ENCODE measurements at places on chromosomes 11 and 22.

GRCh38 chr11:130727157-130728119 is 188.8 kb downstream of the SNX19 start:
- H3K27ac ChIP-seq: peak overlapping the region; percentile 85
- H3K27me3 ChIP-seq: no peaks in the 10 kb centered on the region
- no peak overlapping the region for H3K4me3 ChIP-seq
- DNase-seq: no peak
- H3K4me1 ChIP-seq: peaks cover 74% of the 10 kb centered on the region

- H3K27me3 ChIP-seq: no peaks in the 10 kb centered on the region
- H3K4me3 ChIP-seq: no peak overlapping the region
- H3K4me1 ChIP-seq: peaks cover 5% of the 10 kb centered on the region
- no peaks in the 10 kb centered on the region for H3K36me3 ChIP-seq
These were observed 132.4 kb upstream of the ZC3H12C start for GRCh38 chr11:109960831-109961230.

DNA sequence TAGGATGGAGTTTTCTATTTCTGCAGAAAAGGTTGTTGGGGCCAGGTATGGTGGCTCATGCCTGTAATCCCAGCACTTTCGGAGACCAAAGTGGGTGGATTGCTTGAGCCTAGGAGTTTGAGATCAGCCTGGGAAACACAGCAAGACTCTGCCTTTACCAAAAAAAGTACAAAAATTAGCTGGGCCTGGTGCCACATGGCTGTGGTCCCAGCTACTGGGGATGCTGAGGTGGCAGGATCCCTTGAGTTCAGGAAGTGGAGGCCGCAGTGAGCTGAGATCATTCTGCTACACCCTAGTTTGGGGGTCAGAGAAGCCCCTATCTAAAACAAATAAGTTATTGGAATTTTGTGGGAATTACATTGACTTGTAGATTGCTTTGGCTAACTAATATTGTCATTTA is 71.7 kb downstream of the FDX1 start:
- H3K27me3 ChIP-seq: peaks cover 38% of the 10 kb centered on the region
- H3K4me1 ChIP-seq: no peaks in the 10 kb centered on the region
- no peak overlapping the region for H3K4me3 ChIP-seq
- H3K36me3 ChIP-seq: no peaks in the 10 kb centered on the region

DNA sequence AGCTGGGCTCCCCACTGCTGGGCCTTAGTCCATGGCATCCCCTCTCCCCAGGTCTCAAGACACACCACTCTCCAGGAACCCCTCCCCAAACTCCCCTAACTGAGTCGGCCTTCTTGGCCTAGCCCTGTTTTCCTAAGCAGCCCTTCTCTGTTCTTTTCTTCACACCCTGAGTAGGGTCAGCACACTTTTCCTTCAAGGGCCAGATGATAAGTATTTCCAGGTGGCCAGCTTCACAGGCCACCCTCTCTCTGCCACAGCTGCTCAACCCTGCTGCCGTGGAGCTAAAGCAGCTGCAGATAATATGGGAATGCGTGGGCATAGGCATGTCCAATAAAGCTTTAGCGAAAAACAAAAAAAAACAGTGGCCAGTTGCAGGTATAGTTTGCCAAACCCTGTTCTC is 24.1 kb downstream of the DGCR2 start:
- no peak for DNase-seq
- peaks cover 6% of the 10 kb centered on the region for H3K36me3 ChIP-seq
- no peaks in the 10 kb centered on the region for H3K27me3 ChIP-seq

DNA sequence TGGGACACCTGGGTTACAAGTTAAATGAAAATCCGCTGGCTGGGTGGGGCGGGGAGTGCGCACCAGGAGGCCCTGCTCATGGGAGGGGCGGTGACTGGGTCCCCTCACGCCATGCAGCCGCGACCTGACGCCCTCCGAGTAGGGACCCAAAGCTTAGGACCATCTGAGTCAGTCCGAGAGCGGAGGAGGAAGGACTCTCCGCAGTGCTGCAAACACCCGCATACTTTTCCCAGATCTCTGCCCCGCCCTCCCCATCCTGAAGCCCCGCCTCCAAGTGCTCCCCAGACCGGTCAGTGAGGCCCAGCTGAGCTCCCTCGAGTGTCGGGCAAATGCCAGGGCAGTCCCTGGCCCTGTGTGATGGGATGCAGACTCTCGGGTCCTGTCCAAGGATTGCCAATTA is 6.6 kb upstream of the FLI1 start:
- H3K4me1 ChIP-seq: peaks cover 29% of the 10 kb centered on the region
- no peak for DNase-seq
- H3K27me3 ChIP-seq: peaks cover 42% of the 10 kb centered on the region
- no peak overlapping the region for H3K27ac ChIP-seq

DNA sequence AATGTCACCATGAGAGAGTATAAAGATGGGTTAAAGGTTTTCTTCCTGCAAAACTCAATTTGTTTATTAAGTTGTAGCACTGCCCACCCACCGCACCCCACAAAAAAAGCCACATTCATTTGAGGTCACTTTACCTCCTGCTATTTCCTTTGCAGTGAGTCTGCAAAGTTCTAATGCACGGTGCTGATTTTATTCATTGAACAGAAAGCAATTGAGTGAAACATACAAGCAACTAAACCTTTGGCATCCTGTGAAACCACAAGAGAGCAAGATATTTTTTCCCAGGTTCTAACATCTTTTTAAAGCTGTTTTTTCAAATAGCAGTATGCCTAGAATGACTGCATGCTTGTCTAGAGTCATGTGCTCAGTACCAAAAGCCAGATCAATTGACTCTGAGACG is 39.0 kb downstream of the RRAS2 start:
- no peak for DNase-seq
- H3K27me3 ChIP-seq: no peaks in the 10 kb centered on the region
- H3K27ac ChIP-seq: peak overlapping the region; percentile 31

DNA sequence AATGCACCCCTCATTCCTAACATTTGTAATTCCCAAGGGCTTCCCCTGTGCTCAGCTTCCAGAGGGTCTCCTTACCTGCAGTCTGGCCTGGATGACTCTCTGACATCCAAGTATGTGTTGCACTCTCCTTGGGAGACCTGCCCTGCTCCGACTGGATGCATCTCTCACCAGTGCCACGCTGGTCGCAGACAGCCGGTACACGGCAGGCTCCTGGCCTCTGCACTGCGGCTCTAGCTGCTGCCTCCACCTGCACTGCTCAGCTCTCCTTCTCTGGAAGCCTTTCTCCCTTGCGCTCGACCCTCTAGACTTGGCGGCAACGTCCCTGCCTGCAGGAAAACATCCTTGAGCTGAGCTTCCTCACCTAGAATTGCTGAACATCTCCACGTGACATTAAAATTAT is 685.9 kb downstream of the BRD1 start:
- no peak for DNase-seq
- no peak overlapping the region for H3K27ac ChIP-seq
- no peak overlapping the region for H3K4me3 ChIP-seq

DNA sequence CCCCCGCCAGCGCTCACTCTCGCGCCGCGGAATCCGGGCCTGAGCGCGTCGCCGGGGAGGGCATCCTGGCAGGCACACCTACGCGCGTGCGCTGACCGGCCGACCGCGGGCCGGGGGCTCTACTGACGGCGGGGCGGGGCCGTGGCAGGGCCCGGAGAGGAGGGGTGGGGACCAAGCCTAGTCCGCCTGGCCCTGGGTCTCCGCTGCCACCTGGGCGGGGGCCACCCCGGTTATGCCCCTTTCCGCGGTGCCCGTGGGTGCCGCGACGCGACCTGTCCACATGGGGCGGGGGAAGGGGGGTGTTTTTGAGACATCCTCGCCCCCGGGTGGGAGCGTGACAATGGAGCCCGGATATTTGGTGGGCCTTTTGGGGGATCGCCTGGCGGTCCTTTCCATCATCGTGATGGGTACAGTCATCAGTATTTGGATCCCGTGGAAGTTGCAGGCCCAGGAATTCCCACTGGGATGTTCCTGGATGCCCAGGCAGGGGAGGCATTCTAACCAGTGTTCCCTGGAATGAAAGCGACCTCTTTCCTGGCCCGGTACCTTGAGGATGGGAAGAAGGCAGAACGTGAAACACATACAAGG is 2.2 kb downstream of the NCAM1 start:
- H3K27me3 ChIP-seq: peaks cover 50% of the 10 kb centered on the region
- DNase-seq: no peak
- H3K27ac ChIP-seq: no peak overlapping the region
- H3K36me3 ChIP-seq: no peaks in the 10 kb centered on the region
- H3K4me1 ChIP-seq: peaks cover 16% of the 10 kb centered on the region

- no peaks in the 10 kb centered on the region for H3K36me3 ChIP-seq
- no peak overlapping the region for H3K4me3 ChIP-seq
These were observed 22.0 kb upstream of the PHF21B start for GRCh38 chr22:45031629-45032403.

DNA sequence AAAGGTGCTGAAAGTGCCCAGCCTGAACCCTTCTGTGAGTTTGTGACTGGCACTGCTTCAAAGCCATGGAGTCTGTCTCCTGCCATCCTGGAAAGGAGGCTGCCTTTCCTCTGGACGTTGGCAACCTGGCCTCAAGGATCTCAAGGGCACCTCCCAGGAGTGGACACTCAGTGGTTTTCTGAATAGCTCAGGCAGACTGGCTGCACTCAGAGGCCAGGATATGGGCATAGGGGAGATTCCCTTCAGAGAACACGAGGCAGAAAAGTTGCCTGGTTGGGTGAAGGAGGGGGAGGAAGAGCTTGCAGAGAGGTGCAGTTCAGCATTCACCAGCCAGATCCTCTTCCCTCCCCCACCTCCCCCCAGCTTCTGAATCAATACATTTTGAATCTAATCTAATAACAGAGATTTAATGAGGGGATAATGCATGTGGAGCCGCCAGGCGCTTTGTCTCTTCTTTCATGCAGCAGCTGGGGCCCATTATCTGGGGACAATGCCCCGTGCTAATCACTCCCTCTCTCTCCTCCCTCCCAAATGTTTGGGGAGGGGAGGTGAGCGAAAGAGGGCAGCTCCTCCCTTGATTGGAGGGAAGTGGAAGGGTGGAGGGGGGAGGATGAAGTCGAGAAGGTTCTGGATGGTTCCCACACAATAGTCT is 17.7 kb downstream of the HTR3A start:
- H3K4me1 ChIP-seq: no peaks in the 10 kb centered on the region
- DNase-seq: no peak
- H3K27me3 ChIP-seq: peaks cover 32% of the 10 kb centered on the region
- no peaks in the 10 kb centered on the region for H3K36me3 ChIP-seq
- H3K27ac ChIP-seq: no peak overlapping the region
- H3K4me3 ChIP-seq: no peak overlapping the region

DNA sequence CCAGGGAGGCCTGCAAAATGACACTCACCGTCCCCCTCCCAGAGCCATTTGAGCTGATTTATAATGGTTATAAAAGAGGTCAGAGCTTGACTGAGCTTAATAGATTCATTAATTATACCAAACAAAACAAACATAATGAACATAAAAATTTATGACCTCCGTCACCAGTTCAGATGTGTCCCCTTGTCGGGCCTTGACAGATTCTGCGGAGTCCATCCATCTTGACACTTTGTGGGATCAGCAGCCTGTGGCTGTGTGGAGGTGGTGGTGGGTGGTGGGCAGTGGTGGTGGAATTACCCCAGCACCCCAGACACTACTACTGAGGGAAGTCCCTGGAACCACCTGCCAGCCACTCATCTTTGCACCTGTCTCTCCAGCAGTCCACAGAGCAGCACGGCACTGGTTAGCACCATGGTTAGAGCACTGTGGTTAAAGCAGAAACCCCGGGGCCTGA is 83.5 kb downstream of the DSCAML1 start:
- no peak for DNase-seq
- H3K4me1 ChIP-seq: no peaks in the 10 kb centered on the region
- no peak overlapping the region for H3K27ac ChIP-seq
- H3K36me3 ChIP-seq: no peaks in the 10 kb centered on the region
- H3K27me3 ChIP-seq: peaks cover 22% of the 10 kb centered on the region

DNA sequence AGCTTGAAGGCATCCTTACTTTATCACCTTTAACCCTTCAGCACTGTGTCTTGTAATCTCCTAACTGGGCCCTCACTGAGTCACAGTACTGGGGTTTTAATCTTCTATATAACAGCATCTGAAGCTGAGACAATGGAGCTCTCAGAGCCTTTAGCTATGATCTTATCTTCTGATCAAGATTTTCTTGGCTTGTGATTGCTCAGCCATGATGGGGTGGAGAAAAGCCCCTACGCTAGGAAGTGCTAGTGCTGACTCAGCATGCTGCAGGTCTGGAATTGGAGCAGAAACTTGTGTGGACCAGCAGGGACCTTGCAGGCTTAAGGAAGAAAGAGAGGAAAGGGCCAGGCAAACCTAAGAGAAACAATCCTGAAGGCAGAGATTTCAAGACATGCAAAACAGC is 71.7 kb upstream of the EED start:
- H3K27ac ChIP-seq: no peak overlapping the region
- H3K4me3 ChIP-seq: no peak overlapping the region
- peaks cover 11% of the 10 kb centered on the region for H3K4me1 ChIP-seq

DNA sequence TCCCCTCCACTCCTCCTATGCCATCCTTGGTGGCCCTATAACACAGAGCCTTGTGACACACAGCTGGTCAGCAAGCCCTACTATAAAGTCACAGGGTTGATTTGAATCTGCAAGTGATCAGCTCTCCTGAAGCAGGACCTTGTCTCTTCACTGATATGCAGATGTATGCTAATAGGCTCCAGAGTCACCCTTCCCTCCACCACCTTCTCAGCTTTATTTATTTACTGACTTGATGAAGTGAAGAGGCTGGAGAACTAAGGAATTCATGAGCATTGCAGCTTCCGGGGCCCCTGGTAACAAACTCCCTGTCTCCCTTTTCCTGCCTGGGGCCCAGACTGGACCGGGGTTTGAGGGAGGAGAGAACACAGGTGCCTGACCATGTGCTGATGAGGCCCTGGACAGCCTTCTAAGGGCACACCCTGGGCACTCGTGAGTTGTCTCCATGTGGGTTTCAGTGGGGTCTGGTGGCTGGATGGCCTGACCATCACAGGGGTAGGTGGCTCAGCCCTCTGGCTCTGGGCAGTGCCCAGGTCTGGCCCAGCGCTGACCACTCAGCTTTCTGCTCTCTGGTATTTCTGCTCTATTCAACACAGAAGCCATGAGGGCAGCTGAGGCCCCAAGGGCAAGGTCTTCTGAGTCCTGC is 307.5 kb downstream of the NTM start:
- no peaks in the 10 kb centered on the region for H3K36me3 ChIP-seq
- H3K4me3 ChIP-seq: no peak overlapping the region
- no peaks in the 10 kb centered on the region for H3K4me1 ChIP-seq
- DNase-seq: no peak
- H3K27me3 ChIP-seq: peaks cover 29% of the 10 kb centered on the region
- no peak overlapping the region for H3K27ac ChIP-seq

GRCh38 chr22:27980424-27981148 is 61.5 kb upstream of the PITPNB start:
- no peak overlapping the region for H3K27ac ChIP-seq
- H3K36me3 ChIP-seq: peaks cover 35% of the 10 kb centered on the region
- no peaks in the 10 kb centered on the region for H3K27me3 ChIP-seq

- H3K27ac ChIP-seq: no peak overlapping the region
- H3K4me1 ChIP-seq: peaks cover 4% of the 10 kb centered on the region
These were observed 13.3 kb upstream of the PHF21A start for GRCh38 chr11:46134540-46134939.

GRCh38 chr22:30332994-30333706 is 6.4 kb upstream of the TBC1D10A start:
- no peaks in the 10 kb centered on the region for H3K4me1 ChIP-seq
- no peak overlapping the region for H3K4me3 ChIP-seq
- no peaks in the 10 kb centered on the region for H3K27me3 ChIP-seq
- DNase-seq: no peak
- no peak overlapping the region for H3K27ac ChIP-seq
- peaks cover 38% of the 10 kb centered on the region for H3K36me3 ChIP-seq

GRCh38 chr11:98390391-98390790 is 630.4 kb upstream of the CNTN5 start:
- no peak overlapping the region for H3K4me3 ChIP-seq
- no peaks in the 10 kb centered on the region for H3K4me1 ChIP-seq
- H3K27ac ChIP-seq: no peak overlapping the region
- H3K27me3 ChIP-seq: no peaks in the 10 kb centered on the region
- no peak for DNase-seq

Data from osteocyte (in vitro differentiated cells).